ENCODE measurements at places on chromosomes 4 and X. TPM values are rescaled to one million over a fixed set of nuclear protein-coding genes. Genes with fewer than 3 reads are reported as not detected.

The ZNF732 gene
- total RNA-seq, result 0.93 TPM

The DDX53 gene
- not detected for total RNA-seq

The AMOT gene
- 0.07 TPM for total RNA-seq

The MSANTD1 gene
- 0.14 TPM for total RNA-seq

The DMRTC1 gene
- total RNA-seq, result not detected

The UGT2A1 gene
- total RNA-seq, result not detected

The UGT2B11 gene
- not detected for total RNA-seq

The SULT1E1 gene
- total RNA-seq, result 0.51 TPM

The TEX13B gene
- total RNA-seq, result not detected

The LONRF3 gene
- not detected for total RNA-seq
